ENCODE measurements at places on chromosomes 16 and 17.

DNA sequence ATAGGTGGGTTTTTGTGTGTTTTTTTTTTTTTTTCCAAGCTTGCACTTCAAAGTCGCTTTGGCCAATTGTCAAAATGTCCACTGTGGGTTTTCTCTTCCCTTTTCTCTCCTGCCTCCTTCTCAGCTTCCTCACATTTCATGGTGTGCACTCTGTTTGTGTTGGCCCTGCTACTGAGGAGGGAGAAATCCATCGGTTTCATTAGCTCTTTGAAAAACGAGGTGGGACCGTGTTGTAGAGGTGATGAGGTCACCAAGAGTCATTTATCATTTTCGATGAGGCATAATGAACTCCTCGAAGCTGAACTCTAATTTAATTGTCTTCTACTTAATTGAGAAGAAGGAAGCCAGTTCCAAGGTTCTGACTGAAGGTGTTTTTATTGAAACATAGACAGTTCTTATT, 174.4 kb upstream of the TOX3 start:
- DNase-seq: no peak

DNA sequence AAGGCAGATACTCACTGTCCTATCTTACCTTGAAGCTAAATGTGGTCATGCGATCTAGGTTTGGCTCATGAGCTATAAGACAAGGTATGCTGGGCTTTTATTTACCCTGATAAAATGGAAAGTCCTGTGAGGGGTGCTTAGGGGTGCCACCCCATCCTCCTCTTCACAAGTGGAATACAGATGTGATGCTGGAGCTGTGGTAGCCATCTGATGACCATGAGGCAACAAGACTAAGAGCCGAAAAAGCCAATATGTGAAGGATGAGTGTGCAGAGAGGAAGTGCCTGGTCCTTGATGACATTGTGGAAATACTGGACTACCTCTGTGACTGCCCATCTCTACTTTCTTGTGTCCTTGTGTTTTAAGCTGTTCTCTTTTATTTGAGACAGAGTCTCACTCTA, 58.1 kb upstream of the TMC5 start:
- no peak for DNase-seq

DNA sequence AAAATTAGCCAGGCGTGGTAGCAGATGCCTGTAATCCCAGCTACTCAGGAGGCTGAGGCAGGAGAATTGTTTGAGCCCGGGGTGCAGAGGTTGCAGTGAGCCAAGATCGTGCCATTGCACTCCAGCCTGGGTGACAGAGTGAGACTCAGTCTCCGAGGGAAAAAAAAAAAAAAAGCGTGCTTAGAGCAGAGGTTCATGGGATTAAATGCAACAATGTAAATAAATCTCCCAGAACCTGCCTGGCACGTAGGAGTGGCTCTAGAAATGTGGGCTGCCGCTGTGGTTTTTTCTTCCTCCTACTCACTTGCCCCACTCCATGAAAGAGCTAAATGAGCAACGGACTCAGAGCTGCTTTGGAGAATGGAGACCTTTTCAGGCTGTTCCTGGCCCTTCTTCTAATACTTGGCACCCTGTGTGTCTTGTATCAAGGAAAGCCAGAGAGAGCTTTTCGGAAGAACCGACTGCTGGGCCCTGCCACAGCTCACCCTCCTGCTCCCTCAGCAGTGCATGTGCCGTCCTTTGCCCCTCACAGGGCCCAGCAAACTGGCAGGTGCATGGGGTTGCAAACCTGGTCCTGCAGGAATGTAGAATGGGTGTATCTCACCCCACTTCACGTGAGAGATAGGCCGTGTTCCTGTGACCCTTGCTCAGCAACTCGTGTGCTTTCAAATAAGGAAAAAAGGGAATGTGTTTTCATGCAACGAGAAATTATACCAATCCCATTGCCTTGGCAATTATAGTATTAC, 52.0 kb downstream of the LDHD start:
- DNase-seq: no peak

DNA sequence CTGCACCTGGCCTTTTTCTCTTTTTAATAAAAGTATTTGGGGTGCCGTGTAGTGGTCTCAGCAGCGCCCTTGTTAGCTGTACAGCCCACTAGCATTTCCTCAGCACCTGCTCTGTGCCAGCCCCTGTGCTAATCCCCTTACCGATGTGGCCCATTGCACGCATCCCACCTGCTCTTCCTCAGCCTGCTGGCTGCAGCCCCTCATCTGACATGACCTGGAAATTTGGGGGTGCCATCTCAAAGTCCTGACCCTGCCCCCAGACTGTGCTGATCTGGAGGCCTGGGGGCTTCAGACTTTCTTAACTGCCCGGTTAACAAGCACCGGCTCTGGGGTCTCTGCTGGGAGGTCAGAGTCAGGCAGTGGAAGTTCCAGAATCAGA, 10.4 kb downstream of the GPRC5C start:
- DNase-seq: no peak

- no peak for DNase-seq
These were observed 9.3 kb downstream of the RIPOR1 start for GRCh38 chr16:67537636-67538591.

DNA sequence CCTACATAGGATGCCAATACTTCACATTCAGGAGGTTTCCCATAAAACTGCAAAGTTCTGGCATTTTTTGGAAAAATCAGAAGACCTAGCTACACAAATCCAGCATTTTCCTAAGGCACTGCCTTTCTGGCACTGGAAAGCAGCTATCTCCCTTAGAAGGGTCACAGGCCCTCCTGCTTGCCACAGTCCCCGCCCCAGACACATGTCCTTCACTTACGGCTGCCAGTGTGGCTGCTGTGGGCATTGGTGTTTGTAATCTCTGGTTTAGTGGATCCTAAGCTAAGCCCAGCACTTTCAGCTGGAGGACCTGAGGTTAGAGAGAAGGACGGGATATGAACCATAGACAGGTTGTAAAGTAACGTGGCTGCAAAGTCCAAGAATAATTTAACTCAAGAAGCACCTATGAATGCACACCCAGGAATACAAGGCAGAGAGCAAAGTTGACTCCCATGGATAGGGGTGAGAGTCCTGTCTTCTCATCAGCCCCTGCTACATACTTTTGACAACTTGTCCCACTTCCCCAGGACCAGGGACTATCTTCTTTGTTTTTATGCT, 100.0 kb downstream of the XYLT1 start:
- DNase-seq: no peak

DNA sequence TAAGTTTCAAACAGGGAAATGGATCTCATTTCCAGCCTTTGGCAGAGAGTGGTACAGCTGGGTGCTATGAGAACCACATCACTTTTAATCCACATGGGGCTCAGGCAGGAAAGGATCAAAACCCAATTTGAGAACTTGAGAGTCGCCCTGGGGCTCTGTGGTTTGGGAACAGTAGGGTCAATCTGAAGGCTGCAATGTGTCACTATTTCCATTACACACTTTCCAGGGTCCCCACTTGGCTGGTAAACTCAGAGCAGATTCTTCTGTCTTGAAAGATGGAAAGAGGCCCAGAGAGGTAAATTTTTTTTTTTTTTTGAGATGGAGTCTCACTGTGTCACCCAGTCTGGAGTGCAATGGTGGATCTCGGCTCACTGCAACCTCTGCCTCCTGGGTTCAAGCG, 6.7 kb upstream of the HIGD1B start:
- DNase-seq: no peak

- no peak for DNase-seq
These were observed at the start of gene NHERF2 for GRCh38 chr16:2026461-2027023. Gene NHERF2 (plus strand): TSS chr16:2026902. CDS start chr16:2027006, 104 bp downstream.

DNA sequence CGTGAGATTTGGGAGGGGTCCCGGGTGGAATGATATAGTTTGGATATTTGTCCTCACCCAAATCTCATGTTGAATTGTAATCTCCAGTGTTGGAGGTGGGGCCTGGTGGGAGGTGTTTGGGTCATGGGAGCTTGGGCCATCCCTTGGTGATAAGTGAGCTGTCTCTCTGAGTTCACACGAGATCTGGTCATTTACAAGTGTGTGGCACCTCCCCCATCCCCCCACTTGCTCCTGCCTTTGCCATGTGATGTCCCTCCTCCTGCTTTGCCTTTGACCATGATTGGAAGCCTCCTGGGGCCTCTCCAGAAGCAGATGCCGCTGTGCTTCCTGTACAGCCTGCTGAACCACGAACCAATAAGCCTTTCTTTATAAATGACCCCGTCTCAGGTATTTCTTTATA, 21.3 kb upstream of the BAIAP2 start:
- DNase-seq: no peak

DNA sequence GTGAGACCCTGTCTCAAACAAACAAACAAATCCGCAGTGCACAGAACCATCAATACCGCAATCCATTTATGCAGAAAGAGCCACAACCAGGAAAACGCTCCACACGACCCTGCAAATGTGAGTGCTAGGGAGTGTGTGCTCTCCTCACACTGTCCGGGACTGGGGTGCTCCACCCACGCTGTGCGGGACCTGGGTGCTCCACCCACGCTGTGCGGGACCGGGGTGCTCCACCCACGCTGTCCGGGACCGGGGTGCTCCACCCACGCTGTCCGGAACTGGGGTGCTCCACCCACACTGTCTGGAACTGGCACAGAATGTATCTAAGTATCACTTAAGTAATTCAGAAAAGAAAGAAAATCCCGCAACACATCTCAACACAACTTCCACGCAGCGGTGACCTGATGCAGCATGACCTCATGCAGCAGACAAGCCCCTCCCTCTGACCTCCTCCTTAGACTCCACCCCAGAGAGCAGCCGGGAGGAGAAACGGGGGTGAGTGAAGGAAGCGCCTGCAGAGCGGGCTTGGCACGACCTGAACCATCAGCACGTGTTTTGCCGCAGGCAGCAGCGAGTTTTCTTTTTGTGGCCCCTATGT, 38.5 kb downstream of the ZNF276 start:
- peak; percentile 36 for DNase-seq

GRCh38 chr16:28935346-28935745, 3.6 kb downstream of the CD19 start:
- no peak for DNase-seq

DNA sequence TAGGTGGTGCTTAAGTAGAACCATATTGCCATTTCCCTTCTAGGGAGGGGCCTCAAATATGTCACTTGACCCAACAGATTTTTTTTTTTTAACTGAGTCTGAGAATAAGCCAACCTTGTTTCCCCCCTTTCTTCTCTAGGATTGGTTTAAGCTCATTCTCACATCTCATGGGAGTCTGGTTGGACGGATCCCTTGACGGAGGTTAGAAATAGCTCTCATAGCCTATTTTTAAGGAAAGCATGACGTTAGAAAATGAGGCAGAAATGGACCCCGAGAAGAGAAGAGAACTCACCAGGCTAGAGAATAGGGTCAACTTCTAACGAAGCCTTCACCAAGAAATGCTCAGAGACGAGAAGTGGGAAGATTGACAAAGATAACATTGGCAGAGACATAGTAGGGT, 95.1 kb upstream of the ZFHX3 start:
- DNase-seq: no peak

GRCh38 chr16:16032271-16032979, 83.0 kb downstream of the ABCC1 start:
- no peak for DNase-seq

- DNase-seq: no peak
These were observed at the start of gene SLC16A5 for GRCh38 chr17:75087558-75088453. Gene SLC16A5 (plus strand): TSS chr17:75087954. CDS start chr17:75093637, 5,683 bp downstream.

- no peak for DNase-seq
These were observed 110.2 kb upstream of the NLRP1 start for GRCh38 chr17:5694551-5694950.

GRCh38 chr17:21271454-21272183, 12.9 kb upstream of the MAP2K3 start:
- no peak for DNase-seq

DNA sequence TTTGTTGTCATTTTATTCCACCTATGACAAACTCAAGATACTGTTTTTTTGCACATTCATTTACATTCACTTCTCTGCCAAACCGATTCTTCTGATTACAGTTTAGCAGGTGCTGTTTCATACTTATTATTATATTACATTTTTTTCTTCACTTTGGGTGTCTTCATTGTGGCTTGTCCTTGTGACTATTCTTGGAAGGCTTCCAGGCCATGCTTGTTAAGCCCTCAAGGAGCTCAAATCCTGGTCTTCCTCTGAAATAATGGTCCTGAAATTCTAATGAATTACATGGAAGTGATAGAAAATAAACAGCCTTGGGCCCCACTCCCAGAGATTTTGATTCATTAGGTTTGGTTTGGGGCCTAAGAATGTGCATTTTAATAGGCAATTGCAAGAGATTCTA, 1.4 kb downstream of the KRTAP2-4 start:
- DNase-seq: no peak

DNA sequence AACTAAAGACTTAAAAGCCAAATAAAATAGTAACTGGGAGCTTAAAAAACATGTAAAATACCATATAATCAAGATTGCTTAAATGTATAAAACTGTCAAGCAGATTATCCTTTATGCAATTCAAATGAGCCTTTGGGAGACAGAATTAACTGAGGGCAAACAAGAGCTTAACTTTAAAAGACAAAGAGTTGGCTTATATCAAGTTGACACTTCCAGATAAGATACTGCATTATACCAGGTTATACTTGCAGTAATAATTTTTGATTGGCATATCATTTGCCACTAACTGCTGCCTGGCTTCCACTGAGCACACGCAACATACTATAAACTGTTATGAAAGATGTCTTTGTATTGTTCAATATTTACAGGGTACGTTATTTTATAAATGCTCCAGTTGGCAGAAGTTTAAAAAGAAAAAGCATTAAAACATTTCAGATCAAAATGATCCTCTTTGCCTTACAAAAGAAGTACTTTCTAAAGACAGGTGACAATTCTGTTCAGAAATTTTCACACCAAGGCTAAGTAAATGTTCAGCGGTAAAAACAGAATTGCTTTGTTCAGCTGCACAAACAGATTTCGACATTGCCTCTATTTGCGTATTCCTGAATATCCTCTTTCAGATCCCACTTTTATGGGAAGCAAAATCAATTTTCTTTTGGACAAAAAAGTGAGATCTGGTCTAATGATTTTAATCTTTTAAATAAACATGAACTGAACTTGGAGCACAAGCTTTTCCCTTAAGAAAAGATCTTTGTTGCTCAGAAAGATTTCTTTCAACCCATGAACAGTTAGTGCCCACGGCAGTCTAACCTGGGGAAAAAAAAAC, 50.7 kb downstream of the TOX3 start:
- DNase-seq: no peak

DNA sequence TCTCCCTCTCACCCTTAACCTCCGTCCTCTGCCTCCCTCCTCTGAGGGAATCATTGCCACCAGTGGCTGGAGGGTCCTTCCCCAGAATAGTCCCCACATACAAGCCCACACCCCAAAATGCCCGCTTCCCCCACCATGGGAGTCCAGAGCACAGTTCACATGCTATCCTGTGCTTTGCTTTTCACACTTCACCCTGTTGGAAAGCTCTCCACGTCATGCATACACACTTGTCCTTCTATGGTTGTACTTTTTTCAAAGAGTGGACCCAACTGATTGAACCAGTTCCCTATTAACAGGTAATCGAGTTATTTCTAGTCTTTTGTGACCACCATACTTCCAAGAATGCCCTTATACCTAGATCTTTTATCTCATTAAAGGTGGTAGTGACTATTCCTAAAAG, 23.8 kb upstream of the KIFC3 start:
- peak; percentile 7 for DNase-seq

- DNase-seq: no peak
These were observed 1.3 kb downstream of the FASN start for GRCh38 chr17:82096709-82097183.

Data from Karpas-422 (cell line).